ENCODE measurements at places on chromosomes 5 and 9. TPM values are rescaled to one million over a fixed set of nuclear protein-coding genes. Genes with fewer than 3 reads are reported as not detected.

GRCh38 chr5:14034963-14035362, 90.5 kb upstream of the DNAH5 start:
- no peak overlapping the region for H3K27ac ChIP-seq
- H3K27me3 ChIP-seq = no peaks in the 10 kb centered on the region
- peaks cover 5% of the 10 kb centered on the region for H3K4me1 ChIP-seq
- H3K36me3 ChIP-seq = no peaks in the 10 kb centered on the region

DNA sequence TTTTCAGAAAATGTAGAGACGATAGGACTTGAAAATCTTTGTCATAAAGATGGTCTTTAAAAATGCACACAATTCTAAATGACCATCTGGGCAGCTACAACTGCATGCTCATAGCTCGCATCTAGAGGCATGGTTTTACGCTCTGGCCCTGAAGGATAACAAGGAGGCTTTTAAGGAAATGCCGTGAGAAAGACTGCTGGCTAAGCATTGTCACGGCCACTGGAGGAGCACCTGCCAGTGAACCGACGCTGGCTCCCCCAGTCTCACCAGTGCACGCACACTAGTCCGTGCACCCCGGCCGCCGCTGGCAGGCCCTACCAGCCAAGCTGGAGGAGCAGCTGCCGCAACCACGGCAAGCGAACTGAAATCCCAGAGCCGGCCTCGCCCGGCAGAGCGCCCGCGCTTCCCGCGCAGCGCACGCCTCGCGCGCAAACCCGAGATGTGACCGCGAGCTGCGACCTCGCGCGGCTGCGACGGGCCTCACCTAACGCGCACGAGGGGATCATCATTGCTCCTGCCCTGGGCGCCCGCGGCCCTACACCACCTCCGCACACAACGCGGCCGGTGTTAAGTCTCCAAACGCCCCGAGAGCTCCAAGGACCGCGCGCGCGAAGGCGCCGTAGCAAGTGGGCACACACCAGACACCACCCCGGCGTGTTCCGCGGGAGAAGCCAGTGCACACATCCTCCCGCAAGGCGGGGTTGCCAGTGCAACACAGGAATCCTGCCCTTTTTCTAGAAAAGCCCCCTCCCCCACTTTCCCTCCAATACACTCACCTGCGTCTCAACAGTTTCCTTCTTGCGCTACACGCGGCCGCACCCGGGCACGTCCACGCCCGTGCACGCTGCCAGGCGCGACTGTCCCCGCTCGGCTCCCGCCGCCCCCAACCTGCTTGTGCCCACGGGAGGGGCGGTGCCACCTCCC, 5.3 kb downstream of the ELAVL2 start:
- no peak overlapping the region for H3K27ac ChIP-seq
- H3K4me1 ChIP-seq = peaks cover 19% of the 10 kb centered on the region
- H3K4me3 ChIP-seq = peak overlapping the region; percentile 31
- H3K36me3 ChIP-seq = no peaks in the 10 kb centered on the region

DNA sequence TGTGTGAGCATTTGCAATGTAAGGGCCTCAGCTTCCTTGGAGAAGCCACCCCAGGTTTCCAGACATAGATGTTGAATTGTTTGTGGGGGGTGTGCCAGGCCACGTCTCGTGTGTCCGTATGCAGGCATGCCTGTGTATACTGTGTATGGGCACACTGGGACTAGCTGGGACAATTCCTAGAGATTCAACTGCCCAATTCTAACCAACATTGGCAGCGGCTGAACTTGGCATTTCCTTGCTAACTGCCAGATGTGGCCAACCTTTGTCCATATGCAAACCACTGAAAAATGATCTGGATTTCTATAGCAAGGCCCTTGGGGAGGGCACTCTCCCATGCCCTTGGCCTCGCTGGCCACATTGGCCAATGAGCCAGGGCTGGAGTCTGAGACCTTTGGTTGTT, 50.3 kb downstream of the SAR1B start:
- DNase-seq = no peak
- H3K4me1 ChIP-seq = no peaks in the 10 kb centered on the region
- H3K27me3 ChIP-seq = no peaks in the 10 kb centered on the region
- no peaks in the 10 kb centered on the region for H3K36me3 ChIP-seq

DNA sequence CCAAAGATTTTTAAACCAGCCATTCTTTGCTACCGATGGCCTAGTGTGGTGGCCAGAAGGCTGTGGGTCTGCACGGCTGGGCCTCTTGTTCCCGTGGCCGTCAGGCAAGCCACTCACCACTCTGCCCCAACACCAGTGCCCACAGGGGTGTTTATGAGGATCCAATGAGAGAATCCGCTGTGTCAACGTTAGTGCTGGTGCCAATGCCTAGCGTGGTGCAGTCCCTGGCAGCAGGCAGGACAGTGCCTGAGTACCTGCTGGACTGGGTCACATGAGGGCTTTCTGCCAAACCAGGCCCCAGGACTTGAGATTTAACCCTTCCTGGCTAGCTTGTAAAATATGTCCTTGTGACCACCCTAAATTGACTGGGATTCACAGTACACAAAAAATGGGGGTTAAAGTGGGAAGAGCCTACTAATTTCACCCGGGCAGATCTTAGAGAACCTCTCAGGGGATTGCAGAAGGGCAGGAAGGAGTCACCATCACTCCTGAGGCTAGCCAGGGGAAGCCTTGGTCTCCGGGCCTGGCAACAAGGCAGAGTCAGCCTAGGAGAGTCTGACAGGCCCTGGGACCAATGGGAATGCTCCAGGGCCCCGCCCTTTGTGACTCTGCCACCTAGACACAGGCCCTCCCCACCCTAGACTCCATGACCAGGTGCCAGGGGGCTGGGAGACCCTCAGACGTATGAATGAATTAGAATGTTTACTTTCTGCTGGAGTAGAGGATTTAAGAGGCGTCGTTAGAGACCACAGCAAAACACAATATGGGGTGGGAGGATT, 63.2 kb upstream of the FSTL4 start:
- DNase-seq = no peak
- H3K27me3 ChIP-seq = no peaks in the 10 kb centered on the region
- no peak overlapping the region for H3K27ac ChIP-seq

MAMDC4 gene
- 2.5 TPM for total RNA-seq

LHX2 gene
- total RNA-seq = 17.0 TPM

SFXN1 gene
- 33.8 TPM for total RNA-seq
